Omental fat pad (tissue), 4 donors: ENCODE measurements at places on chromosomes 7 and 10. TPM values are rescaled to one million over a fixed set of nuclear protein-coding genes. Genes with fewer than 3 reads are reported as not detected.

- DNase-seq, result no peak
Observed at GRCh38 chr10:25501912-25502311, 327.1 kb downstream of the GPR158 start.

AKR1C2 gene
- total RNA-seq, result 269 TPM

GRCh38 chr7:158054081-158054480 is 533.5 kb downstream of the PTPRN2 start:
- no peak for DNase-seq

DNA sequence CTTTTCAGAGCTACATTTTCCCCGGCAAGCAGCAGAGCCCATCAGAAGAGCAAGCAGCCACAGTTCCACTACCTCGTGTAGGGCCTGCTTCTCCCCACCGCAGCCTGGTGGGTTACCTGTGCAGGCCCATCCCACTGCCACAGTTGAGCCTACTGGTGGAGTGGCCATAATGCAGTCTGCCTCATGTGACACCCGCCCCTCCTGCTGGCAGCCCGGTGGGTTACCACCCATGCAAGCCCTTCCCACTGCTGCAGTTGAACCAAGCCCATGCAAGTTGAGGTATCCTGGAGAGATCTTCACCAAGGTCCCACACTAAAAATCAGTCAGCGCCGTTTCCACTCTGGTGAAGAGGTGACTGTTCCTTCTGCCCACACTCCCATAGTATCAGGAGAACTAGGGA is 32.1 kb upstream of the CNNM1 start:
- DNase-seq, result no peak

DNA sequence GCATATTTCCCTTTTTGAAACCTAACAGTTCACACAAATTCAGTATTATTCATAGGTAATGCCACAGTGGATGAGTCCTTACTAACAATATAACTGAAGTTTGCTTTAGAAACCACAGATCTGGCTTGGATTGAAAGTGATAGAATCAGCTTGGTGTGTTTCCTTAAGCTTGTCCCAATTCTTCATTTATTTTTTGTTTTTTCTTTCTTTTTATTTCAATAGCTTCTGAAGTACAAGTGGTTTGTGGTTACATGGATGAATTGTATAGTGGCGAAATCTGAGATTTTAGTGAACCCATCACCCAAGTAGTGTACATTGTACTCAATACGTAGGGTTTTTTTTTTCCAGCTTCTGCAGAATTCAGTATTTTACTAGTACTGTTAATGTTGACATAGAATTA is 518.2 kb upstream of the SEMA3D start:
- no peak for DNase-seq
